ENCODE measurements at places on chromosomes 2 and 18.

DNA sequence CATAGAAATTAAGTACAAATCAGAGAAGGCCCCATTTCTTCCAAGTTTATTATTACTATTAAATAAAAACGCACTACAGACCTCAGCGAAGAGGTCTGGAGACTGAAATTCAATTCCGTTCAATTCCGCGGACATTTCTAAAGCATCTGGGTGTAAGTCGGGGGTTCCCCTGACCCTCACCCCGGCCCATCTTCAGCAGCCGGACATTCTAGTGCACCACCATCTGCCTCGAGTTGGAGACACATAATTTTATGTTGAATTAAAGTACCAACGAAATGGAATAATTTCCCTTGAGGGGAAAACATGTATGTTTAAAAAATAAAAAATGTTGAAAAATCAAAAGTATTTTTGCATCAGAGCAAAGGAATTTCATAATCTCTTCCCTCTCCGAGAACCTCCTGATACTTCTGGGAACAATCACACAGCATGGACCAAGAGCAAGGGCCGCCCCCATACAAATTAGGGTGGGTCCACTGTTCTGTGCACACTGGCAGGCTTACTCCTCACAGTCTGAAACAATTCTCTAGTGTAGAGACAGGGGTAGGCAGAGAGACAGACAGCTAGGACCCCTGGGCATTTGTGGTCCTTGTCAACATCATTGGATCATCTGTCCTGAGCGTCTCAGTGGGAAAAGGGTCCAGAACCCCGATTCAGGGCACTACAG, 29.3 kb downstream of the MBP start:
- DNase-seq = no peak

- DNase-seq = no peak
These were observed 1389.8 kb upstream of the ZEB2 start for GRCh38 chr2:145909766-145910165.

DNA sequence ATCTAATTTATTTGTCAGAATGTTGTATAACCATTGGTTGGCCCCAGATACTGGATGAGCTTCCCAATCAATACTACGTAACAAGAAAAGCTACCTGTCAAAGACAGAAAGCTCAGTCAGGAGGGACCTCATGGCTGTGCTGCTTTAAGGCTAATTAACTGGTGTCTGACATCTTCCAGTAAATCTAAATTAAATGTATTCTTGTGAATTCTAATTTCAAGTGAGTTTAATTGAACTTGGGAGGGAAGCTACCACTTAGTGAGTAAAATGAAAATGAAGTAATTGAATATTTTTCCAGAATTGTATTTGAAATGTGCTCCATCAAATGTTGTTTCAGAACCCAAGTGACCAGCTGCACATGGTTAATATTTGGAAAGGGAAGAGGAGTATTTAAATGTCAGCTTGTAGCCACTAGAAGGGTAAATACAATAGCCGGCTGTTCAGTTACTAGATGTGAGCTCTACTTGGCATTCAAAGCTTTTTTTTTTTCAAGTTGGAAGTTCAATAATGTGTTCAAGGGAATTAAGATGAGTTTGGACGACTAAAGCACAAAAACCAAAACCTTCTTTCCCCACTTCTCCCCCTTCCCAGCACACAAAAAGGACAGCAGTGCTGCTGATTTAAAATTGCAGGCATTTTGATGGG, 62.0 kb downstream of the GPR39 start:
- no peak for DNase-seq

GRCh38 chr2:217097346-217097745, 237.5 kb upstream of the TNP1 start:
- DNase-seq = no peak

- DNase-seq = no peak
These were observed 7.4 kb upstream of the CYB5A start for GRCh38 chr18:74299162-74299561.

- no peak for DNase-seq
These were observed 1528.5 kb upstream of the NXPH2 start for GRCh38 chr2:140308706-140309105.

- DNase-seq = no peak
These were observed 36.4 kb downstream of the ATP6V1C2 start for GRCh38 chr2:10757814-10758286.

GRCh38 chr2:210440206-210440605, 36.4 kb downstream of the LANCL1 start:
- DNase-seq = no peak

- no peak for DNase-seq
These were observed 3.5 kb downstream of the ACSL3 start for GRCh38 chr2:222864296-222864695.

- no peak for DNase-seq
These were observed 48.9 kb downstream of the PAX8 start for GRCh38 chr2:113229795-113230194.

DNA sequence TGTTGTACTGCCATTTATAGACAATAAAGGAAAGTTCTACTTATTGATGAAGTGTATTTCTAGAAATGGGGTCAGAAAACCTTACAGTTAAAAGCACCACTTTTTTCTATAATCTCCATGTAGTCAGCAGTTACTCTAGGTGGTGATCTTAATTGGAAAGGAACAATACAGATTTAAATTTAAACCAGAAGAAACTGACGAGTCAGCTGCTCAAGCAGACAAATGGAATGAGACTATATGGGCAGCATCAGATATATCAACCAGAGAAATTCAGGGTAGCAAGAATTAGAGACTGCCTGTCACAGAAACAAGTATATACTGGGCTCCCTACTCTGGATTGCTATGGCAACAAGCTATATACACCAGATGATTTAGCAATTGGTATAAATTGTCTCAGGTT, 99.6 kb upstream of the SCG2 start:
- DNase-seq = no peak

DNA sequence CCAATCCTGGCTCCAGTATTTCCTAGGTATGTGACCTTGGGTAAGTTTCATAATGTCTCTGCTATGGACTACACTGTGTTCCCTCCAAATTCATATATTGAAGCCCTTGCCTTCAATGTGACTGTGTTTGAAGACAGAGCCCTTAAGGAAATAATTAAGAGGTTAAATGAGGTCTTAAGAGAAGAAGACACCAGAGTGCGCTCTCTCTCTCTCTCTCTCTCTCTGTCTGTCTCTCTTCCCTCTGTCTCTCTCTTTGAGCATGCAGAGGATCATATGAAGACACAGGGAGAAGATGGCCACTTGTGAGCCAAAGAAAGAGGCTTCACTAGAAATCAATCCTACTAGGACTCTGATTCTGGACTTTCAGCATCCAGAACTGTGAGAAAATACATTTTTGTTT, 52.2 kb downstream of the NXPH2 start:
- no peak for DNase-seq

- DNase-seq = no peak
These were observed 1317.7 kb upstream of the ACVR2A start for GRCh38 chr2:146527166-146527565.

DNA sequence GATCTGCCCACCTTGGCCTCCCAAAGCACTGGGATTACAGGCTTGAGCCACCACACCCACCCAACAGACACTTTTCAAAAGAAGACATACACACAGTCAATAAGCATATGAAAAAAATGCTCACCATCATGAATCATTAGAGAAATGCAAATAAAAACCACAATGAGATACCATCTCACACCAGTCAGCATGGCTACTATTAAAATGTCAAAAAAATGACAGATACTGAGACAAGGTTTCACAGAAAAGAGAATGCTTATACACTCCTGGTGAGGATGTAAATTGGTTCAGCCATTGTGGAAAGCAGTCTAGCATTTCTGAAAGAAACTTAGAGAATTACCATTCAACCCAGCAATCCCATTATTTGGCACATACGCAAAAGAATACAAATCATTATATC, 1947.2 kb downstream of the SUCLG1 start:
- DNase-seq = no peak

DNA sequence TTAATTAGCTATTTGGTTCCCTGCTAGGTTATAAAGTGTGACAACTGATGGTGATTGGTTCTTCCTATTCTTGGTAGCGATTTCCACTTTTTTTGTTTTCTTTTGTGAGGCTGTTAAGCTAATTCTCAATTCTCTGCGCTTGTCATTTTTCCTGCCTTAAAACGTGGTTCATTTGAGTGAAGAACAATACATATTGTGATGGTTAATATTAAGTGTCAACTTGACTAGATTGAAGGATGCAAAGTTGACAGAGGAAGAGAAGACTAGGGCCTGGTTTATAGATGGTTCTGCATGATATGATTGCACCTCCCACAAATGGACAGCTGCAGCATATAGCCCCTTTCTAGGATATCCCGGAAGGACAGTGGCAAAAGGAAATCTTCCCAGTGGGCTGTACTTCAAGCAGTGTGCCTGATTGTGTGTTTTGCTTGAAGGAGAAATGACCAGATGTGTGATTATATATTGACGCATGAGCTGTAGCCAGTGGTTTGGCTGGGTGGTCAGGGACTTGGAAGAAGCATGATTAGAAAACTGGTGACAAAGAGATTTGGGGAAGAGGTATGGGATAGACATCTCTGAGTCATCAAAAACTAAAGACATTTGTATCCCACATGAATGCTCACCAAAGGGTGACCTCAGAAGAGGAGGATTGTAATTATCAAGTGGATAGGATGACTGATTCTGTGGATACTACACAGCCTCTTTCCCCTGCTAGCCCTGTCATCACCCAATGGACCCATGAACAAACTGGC, 39.4 kb upstream of the ZNF804A start:
- DNase-seq = no peak

- DNase-seq = no peak
These were observed 26.3 kb upstream of the TMEM182 start for GRCh38 chr2:102735416-102736109.

GRCh38 chr2:810397-810796, 133.2 kb upstream of the TMEM18 start:
- no peak for DNase-seq

- DNase-seq = no peak
These were observed 106.8 kb downstream of the GRB14 start for GRCh38 chr2:164514491-164514890.

DNA sequence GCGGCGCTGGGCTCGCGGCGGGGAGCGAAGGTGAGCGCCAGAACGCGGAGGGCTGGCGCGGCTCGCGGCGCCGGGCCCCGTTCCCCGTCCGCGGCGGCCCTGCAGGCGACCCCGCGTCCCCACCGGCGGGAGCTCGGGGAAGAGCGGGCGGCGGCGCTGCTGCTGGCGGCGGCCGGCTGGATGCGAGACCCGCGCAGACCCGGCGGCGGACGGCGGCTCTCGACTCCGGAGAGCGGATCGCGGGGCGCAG, 213 bp downstream of the DOK6 start:
- DNase-seq = no peak

DNA sequence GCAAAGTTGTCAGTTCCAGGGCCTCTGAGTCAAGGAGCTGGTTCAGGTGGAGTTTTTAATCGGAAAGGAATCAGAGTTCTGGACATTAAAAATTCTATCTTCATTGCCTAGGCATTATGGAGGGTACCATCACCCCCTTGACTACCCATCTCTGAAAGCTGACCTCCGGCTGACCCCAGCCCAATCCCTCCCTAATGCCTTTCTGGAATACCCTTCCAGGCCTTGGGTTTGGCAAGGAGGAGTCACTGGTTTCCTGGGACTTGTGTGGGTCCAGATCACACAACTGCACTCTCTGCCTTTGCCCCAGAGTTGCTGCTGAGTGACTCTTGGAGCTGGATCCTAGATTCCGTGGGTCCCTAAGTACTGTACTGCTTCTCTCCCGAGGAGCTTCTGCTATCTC, 1.0 kb upstream of the OSR1 start:
- no peak for DNase-seq

GRCh38 chr18:42157420-42157819, 202.4 kb downstream of the PIK3C3 start:
- no peak for DNase-seq

- no peak for DNase-seq
These were observed 83.5 kb downstream of the IRS1 start for GRCh38 chr2:226716126-226716525.

- DNase-seq = no peak
These were observed 46.6 kb downstream of the HDLBP start for GRCh38 chr2:241268716-241269445.

DNA sequence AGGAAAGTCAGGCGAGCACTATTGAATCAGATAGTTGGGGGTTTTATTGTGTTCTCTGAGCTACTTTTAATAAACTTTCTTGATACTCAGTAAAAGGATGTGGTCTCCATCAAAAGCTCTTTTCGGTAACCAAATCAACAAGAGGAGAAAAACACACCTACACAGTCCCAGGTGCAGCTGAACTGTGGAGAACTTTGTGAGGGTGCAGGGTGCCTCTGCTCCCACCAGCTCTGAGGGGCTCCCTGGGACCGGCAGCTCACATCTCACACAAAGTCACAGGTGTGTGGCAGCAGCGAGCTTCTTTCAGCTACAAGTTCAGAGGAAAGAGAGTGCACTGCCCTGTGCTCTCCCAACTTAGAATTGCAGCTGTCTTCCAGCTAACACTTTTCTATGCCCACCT, 650.4 kb downstream of the RNF144A start:
- DNase-seq = no peak

DNA sequence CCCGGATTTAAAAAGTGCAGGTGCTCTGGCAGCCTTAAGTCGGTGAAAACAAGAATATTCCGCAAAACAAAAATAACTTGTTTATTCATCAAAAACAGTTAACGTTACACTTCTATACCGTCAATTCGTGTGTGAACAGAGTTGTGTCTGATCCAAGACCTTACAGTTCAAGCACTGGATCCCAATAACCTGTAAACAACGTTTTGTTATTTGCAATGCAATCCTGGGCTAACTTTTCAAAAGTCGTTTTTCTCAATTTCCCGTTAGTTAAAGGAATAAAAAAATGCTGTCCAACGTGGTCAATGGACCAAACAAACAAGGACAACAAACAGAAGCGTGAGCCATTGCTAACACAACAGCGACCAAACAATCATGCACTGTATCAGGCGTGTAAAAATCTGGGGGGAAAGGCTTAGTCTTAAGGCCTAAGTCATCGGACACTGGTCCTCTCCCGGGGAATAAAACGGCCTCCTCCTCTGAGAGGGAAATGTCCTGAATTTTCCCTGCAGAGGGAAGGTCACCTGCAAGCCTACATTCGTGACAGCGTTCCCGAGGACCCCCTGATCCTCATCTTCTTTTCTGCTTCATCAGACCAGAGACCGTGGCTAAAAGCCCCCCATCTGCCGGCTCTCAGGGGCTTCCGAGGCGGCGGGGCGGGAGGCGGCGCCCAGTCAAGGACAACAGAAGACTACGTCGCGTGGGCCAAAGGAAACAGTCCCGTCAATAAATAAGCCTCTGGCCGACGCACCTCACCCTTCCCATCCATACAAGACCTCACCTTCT, 490 bp downstream of the NDUFS1 start:
- DNase-seq = no peak

DNA sequence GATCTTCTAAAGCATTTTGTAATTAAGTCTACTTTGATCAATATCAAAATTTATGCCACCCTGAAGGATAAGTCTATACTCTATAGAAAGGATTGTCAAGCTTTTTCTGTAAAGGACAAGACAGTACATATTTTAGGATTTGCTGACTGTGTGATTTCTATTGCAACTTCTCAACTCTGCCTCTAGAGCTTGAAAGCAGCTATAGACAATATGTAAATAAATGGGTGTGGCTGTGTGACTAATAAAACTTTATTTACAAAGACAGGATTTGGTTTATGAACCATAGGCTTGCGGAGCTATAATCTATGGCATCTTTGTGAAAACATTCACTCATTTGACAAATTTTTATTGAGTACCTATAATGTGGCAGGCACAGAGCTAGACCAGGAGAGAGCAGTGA, 18.4 kb downstream of the UPP2 start:
- no peak for DNase-seq
